ENCODE measurements at places on chromosomes 4 and X.

DNA sequence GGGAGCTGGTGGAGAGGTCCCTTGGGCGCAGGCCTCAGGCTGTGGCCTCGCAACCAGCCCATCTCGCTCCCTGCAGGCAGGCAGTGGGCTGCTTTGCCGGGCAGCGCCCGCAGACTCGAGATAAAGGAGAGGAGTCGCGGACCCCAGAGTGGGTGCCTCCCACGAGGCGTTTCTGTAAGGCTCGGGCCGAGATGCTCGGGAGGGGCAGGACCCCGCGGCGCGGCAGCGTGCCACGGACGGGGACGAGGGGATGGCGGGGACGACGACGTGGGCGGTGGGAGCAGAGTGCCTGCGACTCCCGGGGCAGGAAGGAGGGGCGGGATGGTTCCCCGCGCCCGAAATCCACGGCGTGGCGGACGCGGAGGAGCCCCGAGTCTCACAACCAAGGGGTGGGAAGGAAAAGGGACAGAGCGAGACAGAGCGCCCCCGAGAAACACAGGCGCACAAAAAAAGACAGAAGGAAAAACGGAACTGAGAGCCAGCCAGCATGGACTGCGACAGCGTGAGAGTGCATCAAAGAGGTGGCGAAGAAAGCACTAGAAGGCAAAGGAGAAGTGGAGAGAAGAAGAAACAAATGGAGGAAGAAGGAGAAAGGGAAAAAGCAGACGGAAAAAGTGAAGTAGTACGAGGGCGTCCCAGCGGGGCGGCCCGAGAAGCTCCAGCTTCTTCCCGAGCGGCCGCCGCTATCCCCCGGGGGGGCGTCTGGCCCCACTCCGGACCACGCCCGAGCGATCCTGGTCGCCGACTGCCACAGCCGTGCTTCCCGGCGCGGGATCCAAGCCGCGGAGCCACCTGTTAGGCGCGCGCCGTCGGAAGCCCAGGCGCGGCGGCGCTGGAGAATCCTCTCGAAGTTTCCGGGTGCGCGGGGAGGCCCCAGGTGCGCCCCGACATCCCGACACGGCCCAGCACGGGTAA is 1.5 kb downstream of the BEND4 start:
- peak; percentile 8 for DNase-seq

DNA sequence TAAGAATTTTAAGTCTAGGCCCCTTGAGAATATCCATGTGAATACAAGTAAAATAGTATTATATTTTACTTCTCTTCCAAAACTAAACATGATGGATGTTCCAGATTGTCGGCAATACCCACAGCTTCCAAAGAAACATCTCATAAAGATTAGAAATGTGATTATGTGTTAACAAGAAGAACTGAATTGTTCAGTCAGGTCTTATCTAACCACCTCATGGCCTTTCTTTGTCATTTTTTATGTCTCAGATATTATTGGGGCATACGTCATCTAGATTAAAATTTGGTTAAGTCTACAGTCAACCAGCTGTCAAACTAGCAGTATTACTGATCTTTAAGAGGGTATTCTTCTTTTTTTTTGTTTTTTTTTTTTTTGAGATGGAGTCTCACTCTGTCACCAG is 10.0 kb downstream of the EPGN start:
- no peak for DNase-seq

- no peak for DNase-seq
These were observed 58.4 kb upstream of the CCDC149 start for GRCh38 chr4:24971192-24971591.

- no peak for DNase-seq
These were observed 87.6 kb upstream of the TSPAN7 start for GRCh38 chrX:38473701-38474100.

DNA sequence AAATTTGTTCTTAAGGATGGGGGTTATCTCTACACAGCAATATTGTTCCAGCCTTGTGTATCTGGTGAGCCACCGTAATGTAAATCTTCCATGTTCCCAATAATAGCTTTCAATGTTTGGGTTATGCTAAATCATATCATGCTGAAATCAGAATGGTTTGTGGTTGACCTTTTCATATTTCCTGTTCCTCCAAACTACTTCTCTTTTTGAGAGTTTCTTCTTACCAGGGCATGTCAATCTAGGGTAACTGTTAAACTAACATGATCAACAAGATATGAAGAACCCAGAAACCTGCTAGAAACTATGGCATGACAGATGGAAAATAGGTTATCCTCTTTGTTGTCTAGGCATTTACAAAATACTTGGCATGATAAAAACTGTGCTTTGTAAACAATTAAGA is 22.0 kb downstream of the TNMD start:
- DNase-seq = no peak

DNA sequence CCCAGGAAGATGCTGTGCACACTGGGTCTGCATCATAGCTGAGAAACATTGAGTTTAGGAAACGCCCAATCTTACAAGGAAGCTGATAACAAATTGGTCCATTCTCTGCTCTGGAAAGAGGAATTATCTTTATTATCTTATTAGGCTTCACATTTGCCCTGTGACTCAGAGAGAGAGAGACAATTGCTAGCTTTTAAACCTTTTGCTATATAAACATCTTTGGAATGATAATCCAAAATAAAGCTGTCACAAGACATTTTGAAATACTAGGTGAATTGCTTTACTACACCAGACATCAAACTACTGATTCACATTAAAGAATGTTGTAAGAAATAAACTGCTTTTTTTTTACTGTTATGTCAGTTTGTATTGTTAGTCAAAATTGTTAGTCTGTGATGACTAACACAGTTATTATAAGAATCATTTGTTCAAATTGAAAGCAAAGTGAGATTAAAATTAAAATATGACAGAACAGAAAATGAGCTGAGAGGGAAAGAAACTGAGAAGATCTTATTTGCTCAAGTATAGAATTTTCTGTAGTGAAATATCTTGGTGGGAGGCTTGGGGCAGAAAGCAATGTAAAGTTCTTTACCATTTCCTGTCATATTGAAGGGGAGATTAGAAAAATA is 765.4 kb upstream of the PCDH10 start:
- DNase-seq = no peak

- DNase-seq = no peak
These were observed 136.9 kb downstream of the TSPAN5 start for GRCh38 chr4:98521486-98521885.

DNA sequence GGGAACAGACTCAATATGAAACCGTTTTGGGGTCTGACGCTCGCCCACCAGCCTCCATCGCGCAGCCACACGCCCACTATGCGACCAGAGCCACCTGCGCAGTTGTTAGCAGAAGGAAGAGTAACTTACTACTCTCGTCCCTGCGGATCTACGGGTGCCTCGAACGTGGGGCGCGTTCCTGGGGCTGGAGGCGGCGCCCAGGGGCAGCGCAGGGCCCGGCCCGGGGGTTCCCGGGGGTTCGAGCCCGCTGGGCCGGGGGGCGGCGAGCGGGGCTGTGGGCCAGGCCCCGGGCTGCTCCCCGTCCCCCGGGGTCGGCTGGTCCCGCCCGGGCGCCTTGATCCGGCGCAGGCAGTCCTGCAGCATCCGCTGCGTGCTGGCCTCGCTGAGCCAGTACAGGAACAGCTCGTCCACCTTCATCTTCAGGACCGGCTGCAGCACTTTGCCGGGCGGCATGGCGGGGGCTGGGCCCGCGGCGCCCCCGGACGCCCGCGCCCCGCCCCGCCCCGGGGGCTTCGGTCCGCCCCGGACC is 404 bp downstream of the PPP2R3B start:
- DNase-seq = no peak

GRCh38 chr4:151095142-151095541 is 4.3 kb upstream of the RPS3A start:
- DNase-seq = no peak
